Stimulated activated CD4-positive, alpha-beta T cell treated with anti-CD3 and anti-CD28 coated beads, TNF-alpha, amount 100 ng/mL, for 1 hour (primary cell): ENCODE measurements at places on chromosomes 7 and 10.

GRCh38 chr7:150621376-150621775 is 10.8 kb downstream of the GIMAP6 start:
- DNase-seq: no peak

DNA sequence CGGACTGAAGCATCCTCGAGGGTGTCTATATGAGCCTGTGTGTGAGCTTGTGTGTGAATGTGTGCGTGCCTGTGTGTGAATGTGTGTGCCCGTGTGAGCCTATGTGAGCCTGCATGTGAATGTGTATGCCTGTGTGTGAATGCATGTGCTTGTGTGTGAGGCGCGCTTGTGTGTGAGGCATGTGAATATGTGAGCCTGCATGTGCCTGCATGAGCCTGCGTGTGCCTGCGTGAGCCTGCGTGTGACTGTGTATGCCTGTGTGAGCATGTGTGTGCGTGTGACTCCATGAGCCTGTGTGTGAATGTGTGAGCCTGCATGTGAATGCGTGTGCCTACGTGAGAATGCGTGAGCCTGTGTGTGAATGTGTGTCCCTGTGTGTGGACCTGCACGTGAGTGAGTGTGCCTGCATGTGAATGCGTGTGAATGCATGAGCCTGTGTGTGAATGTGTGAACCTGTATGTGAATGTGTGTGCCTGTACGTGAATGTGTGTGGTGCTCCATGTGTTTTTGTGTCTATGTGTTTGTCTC is 33.4 kb downstream of the PDGFA start:
- DNase-seq: no peak

DNA sequence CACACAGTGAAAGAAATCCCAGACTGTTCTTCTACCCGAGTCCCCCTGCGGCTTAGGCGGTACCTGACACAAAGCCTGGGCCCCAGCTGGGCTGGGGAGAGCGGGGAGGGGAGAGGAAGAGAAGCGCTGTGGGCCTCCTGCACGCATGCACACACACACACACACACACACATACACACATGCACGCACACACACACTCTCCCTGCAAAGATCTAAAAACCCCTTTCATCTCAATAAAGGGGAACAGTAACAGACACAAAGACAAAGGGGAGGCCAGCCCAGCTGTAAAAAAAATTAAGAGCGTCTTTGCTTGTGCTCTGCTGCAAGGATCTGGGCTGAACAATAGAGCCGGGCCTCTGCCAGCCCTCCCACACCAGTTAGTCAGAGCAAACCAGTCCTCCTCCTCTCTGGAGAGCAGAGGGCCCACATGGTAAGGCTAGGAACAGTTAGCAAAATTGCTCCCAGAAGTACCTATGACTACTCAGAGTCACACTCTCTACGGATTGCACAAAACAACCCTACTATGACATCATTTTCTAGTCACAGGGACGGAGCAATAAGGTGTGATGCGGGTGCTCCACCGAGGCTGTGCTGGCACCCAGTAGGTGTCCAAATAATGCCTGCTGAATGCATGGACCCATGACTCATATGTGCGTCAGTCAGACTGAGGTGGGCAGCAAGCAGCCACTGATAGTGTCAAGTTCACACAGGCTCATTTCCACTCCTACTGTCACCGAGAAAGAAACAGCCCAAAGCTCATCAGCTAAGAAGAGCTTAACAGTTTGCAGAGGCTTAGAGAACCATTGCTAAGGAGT is 9.2 kb downstream of the ITPRIP start:
- peak; percentile 45 for DNase-seq

- no peak for DNase-seq
Observed at GRCh38 chr7:30462179-30462578, 16.4 kb downstream of the NOD1 start.

GRCh38 chr10:127157506-127158200 is 38.7 kb downstream of the INSYN2A start:
- no peak for DNase-seq

- no peak for DNase-seq
Observed at GRCh38 chr7:5525271-5526099, 101.9 kb upstream of the TNRC18 start.

- DNase-seq: no peak
Observed at GRCh38 chr10:79070606-79071395, 2.0 kb downstream of the ZMIZ1 start.

DNA sequence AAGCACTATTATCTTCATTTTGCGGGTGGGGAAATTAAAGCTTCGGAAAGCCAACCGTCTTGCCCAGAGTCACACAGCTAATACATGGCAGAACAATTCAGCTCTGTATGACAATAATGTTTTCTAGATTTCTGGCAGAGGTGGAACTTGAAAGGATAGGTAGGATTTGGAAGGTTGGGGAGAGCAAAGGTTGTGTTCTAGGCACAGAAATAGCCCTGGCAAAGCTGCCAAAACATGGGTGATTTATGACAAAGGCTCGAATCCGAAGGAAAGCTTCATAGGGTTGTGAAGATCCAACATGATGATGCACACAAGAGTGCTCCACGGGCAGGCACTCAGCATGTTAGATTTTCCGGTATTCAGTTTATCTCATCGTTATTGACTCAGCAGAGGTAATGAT is 19.2 kb downstream of the PDCD11 start:
- DNase-seq: no peak

DNA sequence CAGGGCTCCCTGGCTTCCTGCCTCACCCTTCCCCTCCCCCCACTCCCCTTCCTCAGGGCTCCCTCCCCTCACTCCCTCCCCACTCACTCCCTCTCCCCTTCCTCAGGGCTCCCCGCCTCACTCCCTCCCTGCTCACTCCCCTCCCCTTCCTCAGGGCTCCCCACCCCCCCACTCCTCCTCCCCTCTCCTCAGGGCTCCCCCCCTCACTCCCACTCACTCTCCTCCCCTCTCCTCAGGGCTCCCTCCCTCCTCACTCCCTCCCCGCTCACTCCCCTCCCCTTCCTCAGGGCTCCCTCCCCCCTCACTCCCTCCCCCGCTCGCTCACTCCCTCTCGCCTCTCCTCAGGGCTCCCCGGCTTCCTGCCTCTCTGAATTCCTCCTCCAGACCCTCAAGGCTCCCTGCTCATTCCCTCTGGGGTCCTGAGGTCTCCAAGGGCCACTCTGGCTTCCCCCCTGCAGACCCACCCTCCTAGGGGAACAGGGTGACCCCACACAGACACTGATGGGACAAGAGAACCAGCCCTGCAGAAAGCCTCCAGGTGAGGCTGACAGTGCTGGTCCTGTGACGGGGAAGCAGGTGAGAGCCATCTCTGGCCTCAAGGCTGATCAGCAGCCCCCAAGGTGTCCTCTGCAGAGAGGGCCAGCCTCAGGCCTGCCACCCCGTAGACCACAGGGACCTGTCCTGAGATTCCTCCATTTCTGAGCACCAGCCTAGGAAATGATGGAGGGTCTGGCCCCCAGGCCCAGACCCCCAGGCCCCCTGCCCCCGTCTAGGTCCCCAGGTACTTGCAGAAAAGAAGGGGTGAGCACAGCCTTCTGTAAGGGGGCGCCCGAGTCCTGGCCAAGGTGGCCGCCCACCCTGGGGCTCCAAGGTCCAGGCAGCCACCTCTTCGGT is 47.2 kb downstream of the PWWP2B start:
- no peak for DNase-seq

DNA sequence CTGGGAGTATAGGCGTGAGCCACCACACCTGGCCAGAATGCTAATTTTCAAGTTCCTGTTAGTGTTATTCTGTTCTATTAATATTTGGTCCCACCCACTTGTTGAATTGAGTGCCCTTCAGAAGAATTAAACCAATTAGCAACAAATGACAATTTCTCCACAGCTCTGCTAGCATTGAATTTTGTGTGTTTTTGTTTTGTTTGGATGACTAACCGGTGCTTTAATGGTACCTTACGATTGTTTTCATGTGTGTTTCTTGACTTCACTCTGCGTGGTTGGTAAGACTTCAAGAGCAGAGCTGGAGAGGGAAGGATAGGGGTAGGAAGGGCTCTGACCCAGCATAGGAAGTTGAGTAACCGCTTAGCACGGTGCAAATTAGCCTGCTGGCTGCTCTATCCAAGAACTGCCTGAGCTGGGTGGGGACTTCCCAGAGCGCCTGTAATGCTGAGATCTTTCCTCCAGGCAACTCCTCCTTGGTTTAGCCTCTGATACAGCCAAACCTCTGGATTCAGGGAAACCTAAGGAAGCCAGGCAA is 4.6 kb downstream of the ARPC1B start:
- peak; percentile 27 for DNase-seq

DNA sequence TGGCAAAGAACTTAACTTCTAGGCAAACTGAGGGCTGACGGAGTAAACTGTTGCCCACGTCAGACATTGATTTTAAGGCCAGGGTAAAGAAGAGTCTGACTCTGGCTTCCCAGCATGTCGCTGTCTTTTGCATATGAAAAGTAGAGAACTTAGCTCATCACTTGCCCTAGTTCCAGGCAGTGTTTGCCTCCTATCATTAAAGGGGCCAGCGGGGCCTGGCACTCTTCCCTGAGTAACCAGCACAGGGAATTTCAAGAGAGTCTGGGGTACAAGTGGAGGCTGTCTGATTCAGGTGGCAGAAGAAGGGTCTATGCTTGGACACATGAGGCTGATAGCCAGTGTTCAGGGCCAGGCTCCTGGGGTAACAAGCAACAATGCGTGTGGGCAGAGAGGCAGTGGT is 4.8 kb downstream of the DENND2A start:
- no peak for DNase-seq

GRCh38 chr10:129079705-129080104 is 387.3 kb upstream of the MGMT start:
- DNase-seq: no peak

- DNase-seq: no peak
Observed at GRCh38 chr7:117555260-117555659, 75.4 kb downstream of the CFTR start.

GRCh38 chr7:68258609-68259008 is 1262.0 kb downstream of the TYW1 start:
- no peak for DNase-seq

DNA sequence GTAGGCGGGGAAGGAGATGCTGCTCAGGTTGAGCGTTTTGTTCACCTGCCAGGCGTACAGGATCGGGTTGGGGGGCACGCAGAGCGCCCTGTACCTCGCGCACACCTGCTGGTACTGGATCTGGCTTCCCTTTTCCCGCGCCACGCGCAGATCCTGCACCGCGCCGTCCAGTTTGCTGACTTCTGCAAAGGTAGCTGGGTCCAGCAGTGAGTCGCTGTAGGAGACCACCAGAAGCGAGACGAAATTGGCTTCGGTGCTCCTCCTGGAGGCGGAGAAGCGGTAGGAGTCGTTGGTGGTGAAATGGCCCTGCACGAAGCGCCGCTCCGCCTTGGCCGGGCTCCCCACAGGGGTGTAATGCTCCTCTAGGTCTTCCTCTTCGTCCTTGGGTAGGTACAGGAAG is 90.7 kb upstream of the RAB18 start:
- DNase-seq: no peak

DNA sequence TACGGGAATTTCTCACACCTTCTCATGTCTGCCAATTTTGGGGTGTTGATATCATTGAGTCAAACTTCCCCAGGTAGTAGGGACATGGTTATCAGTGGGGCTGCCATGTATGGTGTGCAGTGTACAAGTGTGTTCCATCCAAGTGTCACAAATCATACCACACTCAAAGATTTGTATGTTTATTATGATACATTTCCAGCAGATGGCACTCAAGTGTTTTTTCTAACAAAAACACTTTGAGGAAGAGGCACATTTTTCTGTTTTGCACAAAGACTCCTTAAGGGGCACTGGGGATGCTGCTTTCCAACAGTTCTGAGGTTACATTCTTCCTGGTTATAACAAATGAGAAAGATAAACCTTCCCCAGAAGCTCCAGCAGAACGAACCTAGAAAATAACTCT is 414.5 kb downstream of the REEP3 start:
- no peak for DNase-seq

- DNase-seq: no peak
Observed at GRCh38 chr10:24690961-24691512, 32.6 kb downstream of the ARHGAP21 start.

GRCh38 chr10:21352886-21353285 is 172.6 kb downstream of the SKIDA1 start:
- no peak for DNase-seq

DNA sequence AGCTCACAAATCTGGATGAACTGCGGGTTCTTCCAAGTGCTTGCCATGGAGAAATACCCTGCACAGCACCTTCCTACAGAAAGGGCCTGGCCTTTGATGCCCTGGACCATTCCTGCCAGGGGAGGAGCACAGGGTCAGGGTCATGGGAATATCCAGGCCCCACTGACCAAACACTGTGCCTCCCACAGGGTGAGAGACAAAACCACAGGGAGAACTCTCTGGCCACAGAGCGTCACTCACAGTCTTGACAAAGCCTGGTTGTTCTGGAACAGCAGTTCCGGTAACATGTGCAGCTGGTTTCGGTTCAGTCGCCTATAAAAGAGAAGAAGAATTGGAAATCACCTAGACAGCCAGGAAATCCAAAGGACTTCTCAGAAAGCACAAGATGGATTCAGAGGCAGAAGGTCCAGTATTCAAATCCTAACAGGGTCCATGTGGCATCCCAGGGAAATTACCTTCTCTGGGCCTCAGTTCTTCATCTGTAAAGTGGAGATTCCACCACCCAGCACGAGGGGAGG is 28.1 kb downstream of the SLIT1 start:
- DNase-seq: no peak

GRCh38 chr7:106768324-106768751 is 96.7 kb upstream of the PIK3CG start:
- no peak for DNase-seq

- no peak for DNase-seq
Observed at GRCh38 chr10:45118929-45119328, 118.2 kb downstream of the ZNF22 start.

DNA sequence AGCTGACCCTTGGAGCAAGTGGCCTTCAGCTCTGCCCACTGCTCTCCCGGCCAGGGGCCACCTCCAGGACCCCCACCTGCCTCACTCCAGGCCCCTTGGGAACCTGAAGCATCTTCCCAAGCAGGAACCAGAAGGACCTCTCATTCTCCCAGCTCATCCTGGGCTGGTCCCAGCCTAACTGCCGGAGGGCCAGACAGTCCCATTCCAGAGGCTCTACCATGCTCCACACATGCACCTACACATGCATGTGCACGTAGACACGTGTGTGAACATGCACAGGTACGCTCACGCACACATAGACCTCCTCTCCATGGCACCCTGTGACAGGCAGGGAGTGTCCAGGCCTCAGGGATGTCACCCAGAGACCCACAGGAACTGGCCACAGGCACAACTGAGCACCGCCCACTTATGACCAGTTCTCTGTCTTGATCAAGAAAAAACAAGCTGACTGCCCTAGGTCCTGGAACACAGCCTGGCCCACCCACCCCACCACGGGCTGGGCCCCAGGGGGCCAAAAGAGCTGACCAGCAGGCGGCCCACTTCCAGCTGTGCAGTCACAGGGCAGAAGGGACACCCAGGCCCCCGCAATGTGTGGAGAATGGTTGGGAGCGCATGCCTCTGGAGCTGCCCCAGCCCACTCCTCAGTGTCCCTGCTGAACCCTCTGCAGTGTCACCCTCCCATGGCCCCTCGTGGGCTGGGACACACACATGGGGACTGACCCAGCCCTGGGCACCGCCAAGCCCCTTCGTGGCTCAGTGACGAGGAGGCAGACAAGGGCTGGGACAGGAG is 43.4 kb downstream of the CAMK2B start:
- DNase-seq: no peak

- no peak for DNase-seq
Observed at GRCh38 chr10:86285136-86285790, 81.3 kb downstream of the GRID1 start.
